Anterior cingulate cortex (tissue), 58 donors: ENCODE measurements at places on chromosomes 3 and 15.

- peak; percentile 68 for DNase-seq
Measured at GRCh38 chr3:182364723-182365650, 428.3 kb upstream of the ATP11B start.

DNA sequence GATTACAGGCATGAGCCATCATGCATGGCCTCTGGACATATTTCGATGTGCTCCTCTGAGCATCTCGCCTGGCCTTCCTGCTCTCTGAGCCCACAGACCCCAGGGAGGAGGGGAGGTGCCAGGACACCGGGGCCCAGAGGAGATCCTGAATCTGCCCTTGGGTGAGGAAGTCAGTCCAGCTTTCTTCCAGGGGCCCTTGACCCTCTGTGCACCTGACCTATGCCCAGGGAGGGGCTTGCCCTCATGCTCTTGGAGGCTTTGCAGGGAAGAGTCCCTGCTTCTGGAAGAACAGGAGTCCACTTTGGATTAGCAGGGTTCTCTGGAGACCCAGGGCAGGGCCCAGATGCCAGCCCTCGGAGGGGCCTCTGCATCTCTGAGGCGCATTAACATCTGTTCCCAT, 1.4 kb downstream of the ACSBG1 start:
- DNase-seq: no peak

DNA sequence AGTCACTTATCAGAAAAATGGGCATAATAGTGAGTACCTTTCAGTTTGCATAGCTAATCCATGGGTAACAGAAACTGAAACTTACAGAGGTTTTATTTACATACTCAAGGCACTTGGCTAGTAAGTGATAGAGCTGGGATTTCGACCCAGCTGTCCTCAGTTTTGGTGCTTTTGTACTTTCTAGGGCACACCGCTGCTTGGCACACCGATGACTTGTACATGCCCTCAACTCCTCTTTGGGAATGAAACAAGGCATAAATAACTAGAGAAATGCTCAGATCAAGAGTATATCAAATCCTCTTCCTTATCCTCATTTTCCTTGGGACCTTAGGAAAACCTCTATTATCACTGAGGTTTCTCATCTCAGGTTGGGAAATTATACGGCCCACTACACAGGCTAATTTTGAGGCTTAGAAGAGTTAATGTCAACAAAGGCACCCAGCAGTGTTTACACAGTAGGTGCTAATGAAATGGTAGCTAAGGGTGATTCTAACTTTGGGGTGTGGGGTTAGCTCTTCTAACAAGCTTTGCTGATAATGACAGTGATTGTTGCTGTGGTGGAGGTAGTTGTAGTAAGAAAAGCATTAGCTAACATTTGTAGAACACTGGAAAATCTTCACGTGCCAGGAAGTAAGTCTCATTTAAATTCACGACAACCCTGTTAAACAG, 20.3 kb upstream of the DGKG start:
- no peak for DNase-seq

DNA sequence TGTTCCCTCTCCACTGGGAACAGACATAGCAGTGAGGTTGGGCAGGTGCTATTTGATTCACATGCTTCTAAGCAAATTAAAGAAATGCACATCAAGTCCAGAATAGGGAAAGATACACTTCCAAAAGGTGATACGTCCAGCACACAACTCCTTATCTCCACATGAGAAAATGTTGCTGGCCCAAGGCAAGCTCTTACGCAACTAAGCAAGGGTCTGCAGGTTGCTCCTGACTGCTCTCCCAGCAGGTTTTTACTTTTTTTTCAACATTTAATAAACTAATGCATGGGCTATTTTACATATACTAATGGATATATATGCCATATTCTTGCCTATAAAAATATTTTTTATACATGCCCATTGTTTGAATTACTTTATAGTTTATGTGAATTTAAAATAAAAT, 818.5 kb upstream of the ROBO1 start:
- no peak for DNase-seq

DNA sequence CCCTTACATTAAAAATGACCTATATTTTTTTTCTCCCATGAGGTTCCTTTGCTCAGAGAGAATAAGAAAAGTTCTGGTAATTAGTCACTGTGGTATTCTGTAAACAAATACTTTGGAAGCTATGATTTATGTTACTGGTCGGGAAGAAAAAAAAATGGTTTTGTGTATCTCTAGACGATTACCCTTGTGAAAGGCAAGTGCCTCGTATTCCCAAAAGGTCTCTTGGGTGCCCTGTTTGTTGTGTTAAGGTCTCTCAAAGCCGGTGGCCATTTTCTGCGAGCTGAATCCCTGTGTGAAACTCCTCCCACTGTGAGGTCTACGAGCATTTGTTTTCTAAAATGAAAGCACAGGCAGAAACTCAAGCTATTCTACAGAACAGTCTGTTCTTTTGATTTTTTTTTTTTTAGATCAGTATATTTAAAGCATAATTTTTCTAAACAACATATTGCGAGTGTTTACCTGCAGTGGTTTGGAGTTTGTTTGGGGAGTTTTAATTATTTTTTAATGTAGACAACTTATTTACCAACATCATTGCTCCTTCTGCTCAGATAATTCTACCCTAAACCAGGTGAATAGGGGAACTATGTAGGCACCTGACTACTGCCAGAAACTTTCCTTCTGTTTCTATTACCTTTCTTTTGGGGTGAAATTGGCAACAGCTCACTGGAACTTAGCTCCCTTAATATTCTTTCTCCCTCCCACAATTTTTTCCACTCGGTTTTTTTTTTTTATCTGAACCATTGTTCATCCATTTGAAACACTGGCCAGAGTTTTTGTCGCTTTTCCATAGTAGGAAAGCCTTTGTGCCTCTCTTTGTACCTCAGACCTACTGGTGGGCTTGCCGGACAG, 44.0 kb downstream of the ZBTB38 start:
- no peak for DNase-seq

DNA sequence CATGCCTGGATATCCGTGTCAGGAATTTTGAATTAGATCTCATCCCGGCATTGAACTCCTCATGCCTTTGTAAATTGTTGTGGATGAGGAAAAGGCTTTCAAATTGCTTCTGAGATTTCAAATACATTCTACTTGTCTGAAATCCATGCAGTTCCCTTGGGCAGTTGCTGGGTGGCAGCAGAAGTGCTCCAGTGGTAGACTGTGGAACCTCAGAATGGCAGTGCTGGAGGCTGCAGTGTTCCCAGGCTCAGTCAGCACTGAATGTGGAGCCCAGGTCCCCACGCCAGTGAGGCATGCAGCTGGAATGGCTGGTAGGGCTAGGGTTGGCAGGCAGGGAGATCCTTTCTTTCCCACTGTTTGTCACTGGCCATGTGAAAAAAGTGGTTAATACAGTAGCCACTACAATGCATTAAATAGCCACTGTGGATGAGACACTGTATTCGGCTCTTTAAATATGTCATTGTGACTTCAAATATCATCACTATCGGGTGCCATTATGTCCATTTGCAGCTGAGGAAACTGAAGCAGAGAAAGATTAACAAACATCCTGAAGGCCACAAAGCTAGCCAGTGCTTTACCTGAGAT, 98.6 kb downstream of the TPRG1 start:
- DNase-seq: peak; percentile 44

GRCh38 chr15:39279311-39279710, 301.6 kb upstream of the THBS1 start:
- no peak for DNase-seq
